Tibial nerve (tissue), 4 donors: ENCODE measurements at places on chromosomes 11 and 22.

- no peak for DNase-seq
These were observed 34.0 kb downstream of the PARVG start for GRCh38 chr22:44214764-44215163.

DNA sequence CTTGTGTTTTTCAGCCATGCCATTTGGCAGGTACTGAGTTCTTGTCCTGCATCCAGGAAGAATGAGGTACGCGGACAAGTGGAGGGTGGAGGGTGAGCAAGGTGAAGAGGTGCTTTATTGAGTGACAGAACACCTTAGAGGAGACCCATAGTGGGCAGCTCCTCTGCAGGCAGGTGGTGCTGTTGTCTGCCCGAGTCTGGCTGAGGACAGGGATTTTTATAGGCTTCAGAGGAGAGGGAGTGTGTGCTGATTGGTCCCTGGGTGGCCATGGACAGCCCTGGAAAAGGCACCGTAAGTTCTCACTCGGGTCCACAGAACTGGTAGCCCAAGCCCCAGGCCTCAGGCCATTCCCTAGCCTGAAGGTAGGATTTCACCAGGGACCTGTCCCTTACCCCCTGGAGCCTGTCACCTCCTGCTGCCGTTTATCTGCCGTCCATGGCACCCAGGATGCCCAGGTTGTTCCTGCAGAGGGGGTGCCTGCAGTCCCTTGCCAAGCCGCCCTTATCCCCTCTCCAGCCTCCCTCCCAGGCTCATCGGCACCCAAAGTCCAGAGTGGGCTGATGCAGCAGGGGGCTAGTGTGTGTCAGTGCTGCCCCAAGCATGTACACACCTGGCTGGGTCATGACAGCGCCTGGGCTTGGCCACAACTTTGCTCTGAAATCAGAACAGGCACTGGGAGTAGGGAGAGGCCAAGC lies 213.6 kb downstream of the LRRC4C start:
- DNase-seq = no peak

- DNase-seq = no peak
These were observed 52.9 kb downstream of the UVRAG start for GRCh38 chr11:75867778-75868374.

- DNase-seq = no peak
These were observed 147.5 kb downstream of the LDLRAD3 start for GRCh38 chr11:36091256-36091811.

DNA sequence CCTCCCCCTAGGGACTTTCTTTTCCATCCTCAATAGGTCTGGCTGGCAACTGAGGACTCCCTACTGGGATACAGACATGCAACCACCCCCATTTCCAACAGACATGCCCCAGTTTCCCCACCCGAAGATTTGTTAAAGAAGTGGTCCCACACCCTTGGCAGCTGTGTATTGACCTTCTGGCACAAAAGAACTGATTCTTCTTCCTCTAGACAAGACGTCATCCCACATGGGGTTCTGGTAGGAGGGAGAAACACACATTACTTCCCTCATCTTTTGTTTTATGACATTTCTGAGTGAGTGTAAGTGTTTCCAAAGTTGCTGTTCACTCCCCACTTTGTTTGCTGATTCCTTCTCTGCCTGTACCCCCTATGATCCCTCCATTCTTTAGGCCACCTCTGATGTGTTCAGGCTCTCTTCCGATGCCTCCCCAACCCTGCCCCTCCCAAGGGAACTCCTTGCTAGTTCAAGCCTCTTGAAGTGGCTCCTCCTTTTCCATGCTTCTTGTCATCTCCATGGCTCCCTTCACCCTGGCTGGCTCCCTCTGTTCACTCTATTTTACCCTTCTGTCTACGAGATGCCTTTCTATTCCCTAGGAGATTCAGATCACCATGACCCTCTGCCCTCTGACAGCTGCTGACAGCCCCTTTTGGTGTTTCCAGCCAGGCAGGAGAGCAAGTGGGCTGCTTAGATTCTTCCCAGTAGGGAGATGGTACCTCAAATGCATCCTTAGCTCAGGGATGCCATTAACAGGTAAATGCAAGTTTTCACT lies 4.3 kb downstream of the KIRREL3 start:
- DNase-seq = no peak

DNA sequence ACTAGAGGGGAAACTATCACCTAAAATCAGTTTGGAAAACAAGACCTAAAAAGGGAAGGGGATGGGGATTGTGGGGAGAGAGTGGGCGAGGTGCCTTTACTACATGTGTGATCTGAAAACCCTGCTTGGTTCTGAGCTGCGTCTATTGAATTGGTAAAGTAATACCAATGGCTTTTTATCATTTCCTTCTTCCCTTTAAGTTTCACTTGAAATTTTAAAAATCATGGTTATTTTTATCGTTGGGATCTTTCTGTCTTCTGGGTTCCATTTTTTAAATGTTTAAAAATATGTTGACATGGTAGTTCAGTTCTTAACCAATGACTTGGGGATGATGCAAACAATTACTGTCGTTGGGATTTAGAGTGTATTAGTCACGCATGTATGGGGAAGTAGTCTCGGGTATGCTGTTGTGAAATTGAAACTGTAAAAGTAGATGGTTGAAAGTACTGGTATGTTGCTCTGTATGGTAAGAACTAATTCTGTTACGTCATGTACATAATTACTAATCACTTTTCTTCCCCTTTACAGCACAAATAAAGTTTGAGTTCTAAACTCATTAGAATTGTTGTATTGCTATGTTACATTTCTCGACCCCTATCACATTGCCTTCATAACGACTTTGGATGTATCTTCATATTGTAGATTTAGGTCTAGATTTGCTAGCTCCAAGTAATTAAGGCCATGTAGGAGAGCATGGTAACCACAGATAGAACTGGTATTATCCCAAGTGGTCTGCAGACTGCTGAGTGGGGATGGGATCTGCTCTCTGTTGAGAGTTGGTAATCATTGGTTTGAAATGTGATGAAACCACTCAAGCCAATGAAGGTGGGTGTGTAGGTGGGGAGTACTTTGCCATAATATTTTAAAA lies 3.6 kb downstream of the NEAT1 start:
- DNase-seq = peak; percentile 37

DNA sequence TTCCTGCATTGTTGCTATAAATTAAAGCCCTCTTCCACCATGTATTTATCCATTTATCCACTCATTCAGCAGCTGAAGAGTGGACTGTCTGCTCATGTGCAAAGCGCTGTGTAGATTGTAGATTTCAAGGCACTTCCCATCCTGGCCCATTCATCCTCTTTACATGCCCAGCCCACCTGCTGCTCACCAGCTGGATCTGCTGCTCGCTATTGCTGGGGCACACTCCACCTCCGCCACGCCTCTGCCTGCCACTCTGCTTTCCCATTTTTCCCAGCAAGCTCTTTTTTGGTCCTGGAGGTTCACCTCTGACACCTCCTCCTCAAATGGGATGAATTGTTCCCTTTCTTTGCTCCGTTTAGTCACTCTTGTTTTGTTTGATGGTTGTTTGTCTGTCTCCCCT lies 48.3 kb downstream of the CEP164 start:
- no peak for DNase-seq

GRCh38 chr11:72373163-72373562 lies 61.2 kb downstream of the CLPB start:
- no peak for DNase-seq

DNA sequence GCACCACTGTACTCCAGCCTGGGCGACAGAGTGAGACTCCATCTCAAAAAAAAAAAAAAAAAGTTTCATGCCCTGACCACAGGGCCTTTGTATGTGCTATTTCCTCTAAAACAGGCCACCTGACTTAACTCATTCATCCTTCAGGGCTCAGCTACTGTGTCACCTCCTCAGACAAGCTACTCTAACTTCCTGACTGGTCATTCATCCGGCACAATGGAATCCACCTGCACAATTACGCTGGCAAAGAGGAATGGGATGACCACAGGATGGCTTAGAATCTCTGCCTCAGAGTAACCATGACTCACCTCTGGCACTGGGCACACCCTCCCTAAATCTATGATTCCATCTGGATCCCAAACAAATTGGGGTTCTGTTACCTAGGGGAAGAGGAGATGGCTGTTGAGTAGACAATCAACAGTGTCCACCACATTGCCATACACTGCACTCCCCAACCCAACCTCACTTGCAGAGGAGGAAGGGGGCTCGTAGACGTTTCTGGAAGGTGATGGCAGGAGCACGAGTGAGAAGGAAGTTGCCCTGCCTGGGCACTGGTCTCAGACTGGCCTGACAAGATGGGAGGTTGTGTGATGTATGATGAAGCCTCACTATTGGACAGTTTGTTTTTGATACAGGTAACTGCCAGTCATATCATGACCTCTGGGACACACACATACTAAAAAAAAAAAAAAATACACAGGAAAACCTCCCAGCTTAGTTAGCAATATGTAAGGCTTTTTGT lies 22.8 kb upstream of the HMOX1 start:
- no peak for DNase-seq

DNA sequence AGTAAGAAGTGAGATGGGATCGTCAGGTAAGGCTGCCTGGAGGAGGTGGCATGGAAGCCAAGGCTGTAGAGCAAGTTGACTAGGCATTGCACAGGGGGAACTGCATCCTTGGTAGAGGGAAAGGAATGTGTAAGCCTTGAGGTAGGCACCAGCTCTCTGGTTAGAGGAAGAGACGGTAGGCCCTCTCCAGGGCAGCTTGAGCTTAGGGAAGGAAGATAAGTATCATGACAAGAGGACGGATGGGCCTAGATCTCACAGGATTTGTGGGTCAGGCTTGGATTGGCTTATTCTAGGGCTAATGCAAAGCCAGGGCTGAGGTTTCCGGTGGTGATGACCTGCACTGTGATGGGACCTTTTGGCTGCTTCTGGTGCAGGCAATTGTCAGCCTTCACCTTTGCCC lies 1035.8 kb downstream of the TBC1D22A start:
- DNase-seq = no peak

- no peak for DNase-seq
These were observed 8.9 kb downstream of the YPEL1 start for GRCh38 chr22:21726650-21727049.

DNA sequence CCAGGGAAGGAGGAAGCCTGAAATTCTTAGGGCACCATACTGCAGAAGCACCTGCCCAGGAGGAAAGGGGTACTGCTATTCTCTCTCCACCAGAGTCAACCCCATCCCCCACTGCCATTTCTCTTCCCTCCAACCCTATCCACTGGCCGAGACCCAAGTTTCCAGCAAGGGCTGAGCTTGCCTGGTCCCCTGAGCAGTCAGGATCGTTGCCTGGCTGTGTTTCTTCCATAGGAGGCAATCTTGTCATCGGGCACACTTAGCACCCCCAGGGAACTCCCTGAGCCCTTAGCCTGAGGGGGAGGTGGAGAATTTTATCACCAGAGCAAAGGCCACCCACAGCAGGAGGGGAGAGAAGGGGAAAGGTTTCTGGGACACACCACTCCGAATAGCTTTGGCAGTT lies 115.8 kb upstream of the NECTIN1 start:
- DNase-seq = no peak

- peak; percentile 10 for DNase-seq
These were observed 86.5 kb downstream of the MYEOV start for GRCh38 chr11:69380451-69380901.

GRCh38 chr22:30167296-30167695 lies 79.3 kb downstream of the LIF start:
- no peak for DNase-seq

- DNase-seq = no peak
These were observed 12.5 kb upstream of the PDE2A start for GRCh38 chr11:72686639-72687220.

DNA sequence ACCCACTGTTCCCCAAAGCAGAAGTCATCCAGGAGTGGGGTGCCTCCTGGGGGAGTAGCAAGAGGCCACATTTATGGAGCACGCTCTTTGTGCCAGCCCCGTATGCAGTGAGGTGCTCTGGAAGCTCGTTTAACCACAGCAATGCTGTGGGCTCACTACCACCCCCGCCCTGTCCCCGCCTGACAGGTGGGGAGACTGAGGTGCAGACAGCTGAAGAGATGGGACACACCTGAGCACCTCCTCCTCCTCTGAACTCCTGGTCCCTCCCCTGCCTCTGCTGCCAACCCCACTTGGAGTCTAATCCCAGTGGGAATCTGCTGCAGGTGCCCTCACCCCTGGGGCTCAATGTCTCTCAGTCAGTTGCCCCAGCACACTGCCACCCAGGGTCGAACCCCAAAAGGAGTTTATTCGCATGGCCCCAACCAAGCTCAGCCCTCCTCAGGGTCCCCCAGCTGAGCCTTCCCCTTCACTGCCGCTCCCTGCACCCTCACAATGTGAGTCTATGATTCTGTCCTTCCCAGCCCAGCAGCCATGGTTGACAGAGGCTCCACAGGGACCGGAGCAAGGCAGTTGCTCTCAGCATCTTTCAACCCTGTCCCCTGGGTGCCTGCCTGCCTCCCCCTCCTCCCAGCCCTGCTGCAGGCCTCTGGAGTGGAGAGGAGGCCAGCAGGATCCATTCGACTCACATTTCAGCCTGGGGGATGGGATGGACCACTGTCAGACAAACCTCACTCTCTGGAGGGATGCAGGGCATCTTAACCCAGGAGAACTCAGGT lies 13.3 kb upstream of the BCR start:
- DNase-seq = no peak

GRCh38 chr11:62573592-62574362 lies at the start of gene EEF1G:
TSS of gene EEF1G (minus strand) at chr11:62573891. CDS start at chr11:62573842, 49 bp downstream.
- DNase-seq = peak; percentile 98

DNA sequence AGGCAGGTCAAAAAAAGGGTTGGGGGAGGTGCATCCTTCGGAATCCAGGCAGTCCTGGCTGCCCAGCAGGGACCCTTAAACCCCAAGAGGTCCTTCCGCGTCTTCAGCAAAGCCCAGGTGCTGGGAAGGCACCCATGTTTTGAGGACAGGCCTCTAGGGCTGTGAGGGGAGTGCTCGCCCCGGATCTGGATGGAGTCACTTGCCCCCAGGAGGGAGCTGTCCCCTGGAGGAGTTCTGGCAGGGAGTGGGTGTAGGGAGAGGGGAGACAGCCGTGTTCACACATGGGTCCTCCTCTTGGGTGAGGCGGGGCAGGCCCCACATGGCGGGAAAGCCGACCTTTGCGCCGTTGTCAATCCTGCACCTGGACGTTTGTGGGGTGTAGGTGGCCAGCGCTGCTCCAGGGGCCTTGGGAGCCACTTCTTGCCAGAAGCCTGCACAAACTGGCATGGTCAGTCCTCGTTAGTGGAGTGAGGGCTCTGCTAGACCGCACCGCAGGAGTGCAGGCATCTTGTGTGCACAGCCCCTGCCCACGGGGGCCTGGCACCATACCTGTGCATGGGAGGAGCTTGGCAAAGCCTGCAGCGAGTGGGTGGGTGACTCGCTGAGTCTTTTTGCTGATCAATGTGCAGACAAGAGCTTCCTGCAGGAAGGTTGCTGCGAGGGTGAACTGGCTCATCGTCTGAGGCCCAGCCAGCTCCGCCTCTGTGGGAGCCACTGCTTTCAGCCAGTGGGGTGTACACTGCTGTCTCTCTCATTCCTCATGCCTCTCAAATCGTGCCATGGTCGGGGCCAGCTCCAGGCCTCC lies 16.0 kb downstream of the PPIL2 start:
- no peak for DNase-seq

DNA sequence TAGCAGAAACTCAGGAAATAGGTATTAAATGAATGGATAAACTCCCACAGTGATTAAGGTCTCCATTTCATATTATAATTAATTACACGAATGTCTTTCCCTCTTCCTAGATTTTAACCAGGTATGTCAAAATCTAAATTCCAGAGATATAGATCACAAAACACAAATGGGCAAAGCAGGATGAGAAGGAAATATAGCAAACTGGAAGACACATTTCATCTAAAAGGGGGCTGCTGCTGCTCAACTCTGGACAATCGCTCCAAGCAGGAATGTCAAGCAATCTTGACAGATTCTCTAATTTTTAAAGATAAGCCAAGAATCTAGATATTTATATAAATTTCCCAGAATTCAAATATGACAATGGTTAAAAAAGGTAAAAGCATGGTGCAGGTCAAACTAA lies 554.2 kb upstream of the CCDC90B start:
- no peak for DNase-seq
